ENCODE measurements at places on chromosomes 4 and X. TPM values are rescaled to one million over a fixed set of nuclear protein-coding genes. Genes with fewer than 3 reads are reported as not detected.

ADGRL3 gene
- total RNA-seq = 3.5 TPM

TAF7L gene
- not detected for total RNA-seq

DNA sequence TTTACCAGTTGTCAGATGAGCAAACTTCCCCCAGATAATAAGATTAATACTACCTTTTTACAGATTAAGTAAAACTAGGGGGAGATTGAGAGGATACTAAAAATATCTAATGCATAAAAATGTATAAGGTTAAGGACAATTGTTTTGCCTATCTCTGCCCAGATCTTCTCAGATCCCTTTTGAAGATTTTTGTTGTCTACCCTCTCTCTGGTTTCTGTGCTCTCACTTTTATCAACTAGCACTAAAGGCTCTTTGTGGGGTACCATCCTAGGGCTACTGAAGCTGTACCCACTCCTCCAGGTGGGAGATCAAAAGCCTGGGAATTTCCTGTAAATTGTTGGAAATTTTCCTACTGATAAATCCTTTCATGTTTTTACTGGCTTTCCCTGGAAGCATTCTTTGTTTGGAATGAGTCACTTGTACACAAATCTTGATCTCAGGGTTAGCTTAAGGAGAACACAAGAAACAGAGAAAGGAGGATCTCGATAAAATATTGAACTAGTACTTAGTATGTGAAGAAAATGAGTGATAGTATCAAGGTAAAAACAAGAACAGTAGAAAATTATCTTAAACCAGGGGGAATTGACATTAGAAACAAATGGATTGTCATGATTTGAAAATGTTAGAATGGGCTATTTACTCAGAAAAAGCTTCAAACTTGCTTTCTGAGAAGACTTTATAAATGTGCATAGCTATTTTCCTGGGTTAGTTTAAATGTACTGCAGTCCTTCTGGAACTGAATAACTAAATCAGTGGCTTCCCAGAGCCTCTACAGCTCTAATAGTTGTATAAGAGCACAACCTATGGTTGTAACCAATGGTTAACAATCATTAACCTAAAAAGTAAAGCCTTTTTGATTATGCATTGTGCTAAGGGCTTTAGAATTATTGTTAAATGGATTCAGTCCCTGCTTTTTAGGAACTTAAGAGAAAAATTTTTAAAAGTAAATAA lies 679.9 kb upstream of the MAGEB2 start:
- no peak for DNase-seq

DNA sequence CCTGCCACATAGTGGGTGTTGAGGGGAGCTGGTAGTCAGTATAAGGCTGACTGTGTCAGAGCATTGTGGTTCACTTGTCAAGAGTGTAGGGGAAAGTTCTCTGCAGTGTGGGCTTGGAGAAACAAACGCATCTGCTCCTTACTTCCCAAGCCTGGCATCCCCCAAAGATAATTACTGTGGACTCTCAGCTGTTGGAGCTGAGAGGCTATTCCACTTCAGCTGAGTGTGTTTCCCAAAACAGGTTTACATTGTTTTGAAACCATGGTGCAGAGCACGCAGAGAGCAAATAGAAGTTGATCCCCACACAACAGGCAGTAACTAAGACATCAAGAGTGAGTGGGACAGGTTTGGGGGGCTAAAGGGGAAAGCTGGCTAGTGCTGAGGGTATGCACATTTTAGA lies 181.0 kb upstream of the EOLA2 start:
- DNase-seq = no peak

GRCh38 chrX:11266573-11267003 lies 26.6 kb upstream of the AMELX start:
- DNase-seq = no peak

DNA sequence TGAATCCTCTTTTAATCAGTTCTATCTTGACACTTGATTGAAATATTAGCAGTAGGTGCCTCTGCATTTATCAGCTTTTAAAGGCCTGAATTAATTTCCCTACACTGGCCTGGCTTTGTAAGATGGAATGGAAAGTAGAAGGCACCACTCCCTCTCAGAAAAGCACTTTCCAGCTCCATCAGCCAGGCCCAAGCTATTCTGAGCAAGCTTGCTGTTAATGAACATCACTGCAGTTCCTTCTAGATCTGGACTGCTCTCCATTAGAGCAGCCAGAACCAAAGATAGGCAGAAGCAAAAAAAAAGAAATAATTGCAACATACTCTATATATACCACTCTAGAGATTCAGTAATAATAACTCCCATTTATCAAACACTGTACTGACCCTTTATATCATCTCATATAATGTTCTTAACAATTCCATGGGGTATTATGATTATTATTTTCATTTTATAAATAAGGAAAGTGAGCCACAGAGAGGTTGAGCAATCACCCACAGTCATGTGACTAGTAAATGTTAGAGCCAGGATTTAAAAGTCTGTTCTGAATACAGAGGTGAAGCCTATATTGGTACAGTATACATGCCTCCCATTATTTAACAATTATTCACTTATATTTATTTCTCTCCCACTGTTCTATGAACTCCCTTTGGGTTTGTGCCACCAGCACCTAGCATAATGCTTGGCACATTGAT lies 39.4 kb upstream of the GPC3 start:
- no peak for DNase-seq

FAM184B gene
- total RNA-seq = not detected

DNA sequence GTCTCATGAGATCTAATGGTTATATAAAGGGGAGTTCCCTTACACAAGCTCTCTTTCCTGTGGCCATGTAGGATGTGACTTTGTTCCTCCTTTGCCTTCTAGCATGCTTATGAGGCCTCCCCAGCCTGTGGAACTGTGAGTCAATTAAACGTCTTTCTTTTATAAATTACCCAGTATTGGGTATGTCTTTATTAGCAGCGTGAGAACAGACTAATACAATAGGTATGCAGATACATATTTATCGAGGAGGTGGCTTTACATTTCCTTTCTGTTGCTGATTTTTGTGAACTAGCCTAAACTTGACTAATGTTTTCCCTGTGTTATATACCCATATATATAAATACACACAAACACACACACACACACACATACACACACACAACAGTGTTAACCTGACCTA lies 80.2 kb downstream of the VCX2 start:
- no peak for DNase-seq

- no peak for DNase-seq
These were observed 1.5 kb downstream of the JAKMIP1 start for GRCh38 chr4:6198768-6199421.

- DNase-seq = no peak
These were observed 51.4 kb upstream of the GUCY1A1 start for GRCh38 chr4:155615081-155615887.

DNA sequence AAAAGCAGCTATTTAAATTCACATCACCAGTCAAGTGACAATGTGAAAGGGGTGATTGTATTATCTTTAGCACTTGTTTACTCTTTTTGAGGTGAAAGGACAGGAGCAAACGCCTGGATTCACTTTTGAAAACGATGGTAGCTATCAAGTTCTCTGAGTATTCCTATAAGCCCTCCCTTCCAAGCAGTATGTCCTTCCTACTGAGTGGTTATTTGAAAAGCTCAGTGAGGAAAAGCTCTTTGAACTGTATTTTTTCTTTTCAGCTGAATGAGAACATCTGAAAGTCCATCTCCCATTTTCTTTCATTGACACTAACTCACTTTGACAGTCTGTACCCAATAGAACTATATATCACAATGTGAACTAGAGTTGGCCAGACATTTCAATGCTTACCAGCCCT lies 9.1 kb upstream of the CTSO start:
- no peak for DNase-seq

DNA sequence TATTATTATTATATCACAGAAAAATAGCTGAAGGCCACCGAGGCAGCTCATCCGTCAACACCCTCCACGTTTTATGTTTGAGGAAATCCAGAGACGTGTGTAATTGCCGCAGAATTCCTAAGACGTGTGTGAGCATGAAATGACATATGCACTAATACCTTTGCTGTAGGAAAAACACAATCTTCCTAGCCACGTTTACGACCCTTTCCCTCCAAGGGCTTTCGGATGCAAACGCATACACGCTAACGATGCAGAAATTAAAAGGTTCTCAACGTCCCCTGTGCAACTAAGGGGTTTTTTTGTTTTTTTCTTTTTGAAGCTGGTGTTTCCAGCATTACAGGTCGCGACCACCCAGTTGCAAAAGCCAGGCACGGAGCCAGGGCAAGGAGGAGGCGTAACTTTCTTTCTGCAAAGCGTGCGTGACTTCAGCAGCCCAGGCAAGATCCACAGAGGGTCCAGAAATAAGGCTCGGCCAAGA lies 33.8 kb downstream of the CRLF2 start:
- peak; percentile 7 for DNase-seq

All from mucosa of gallbladder (tissue), 1 donor.